CD4-positive, alpha-beta T cell treated with Interleukin-17A for 4 hours (primary cell): ENCODE measurements at places on chromosomes 11 and 22.

- no peak for DNase-seq
These were observed 99.5 kb downstream of the SPATA19 start for GRCh38 chr11:133745791-133746190.

DNA sequence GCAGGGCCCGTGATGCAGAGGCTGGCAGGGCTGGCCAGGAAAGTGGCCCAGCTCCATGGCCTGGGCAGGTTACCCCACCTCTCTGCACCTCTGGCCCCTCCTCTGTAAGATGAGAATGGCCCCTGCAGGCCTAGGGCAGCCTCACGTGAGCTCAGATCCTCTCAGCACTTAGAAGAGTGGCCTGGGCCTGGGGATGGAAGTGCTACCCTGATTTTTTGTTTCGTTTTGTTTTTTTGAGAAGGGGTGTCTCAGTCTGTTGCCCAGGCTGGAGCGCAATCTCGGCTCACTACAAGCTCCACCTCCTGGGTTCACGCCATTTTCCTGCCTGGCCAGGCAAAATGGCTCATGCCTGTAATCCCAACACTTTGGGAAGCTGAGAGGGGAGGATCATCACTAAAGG is 982 bp downstream of the APOBEC3H start:
- DNase-seq, result no peak

GRCh38 chr11:64741375-64742086 is 2.4 kb downstream of the RASGRP2 start:
- no peak for DNase-seq

GRCh38 chr11:32099516-32099915 is 8.6 kb downstream of the RCN1 start:
- DNase-seq, result no peak

GRCh38 chr22:45071618-45072017 is 61.8 kb upstream of the PHF21B start:
- DNase-seq, result no peak

- DNase-seq, result no peak
These were observed 28.0 kb downstream of the ARHGAP1 start for GRCh38 chr11:46672381-46672839.

GRCh38 chr11:63504933-63505586 is 824 bp upstream of the LGALS12 start:
- no peak for DNase-seq
